Stimulated activated CD4-positive, alpha-beta T cell treated with anti-CD3 and anti-CD28 coated beads, Interleukin-15, amount 100 ng/mL, for 48 hours (primary cell): ENCODE measurements at places on chromosomes 3 and 15.

DNA sequence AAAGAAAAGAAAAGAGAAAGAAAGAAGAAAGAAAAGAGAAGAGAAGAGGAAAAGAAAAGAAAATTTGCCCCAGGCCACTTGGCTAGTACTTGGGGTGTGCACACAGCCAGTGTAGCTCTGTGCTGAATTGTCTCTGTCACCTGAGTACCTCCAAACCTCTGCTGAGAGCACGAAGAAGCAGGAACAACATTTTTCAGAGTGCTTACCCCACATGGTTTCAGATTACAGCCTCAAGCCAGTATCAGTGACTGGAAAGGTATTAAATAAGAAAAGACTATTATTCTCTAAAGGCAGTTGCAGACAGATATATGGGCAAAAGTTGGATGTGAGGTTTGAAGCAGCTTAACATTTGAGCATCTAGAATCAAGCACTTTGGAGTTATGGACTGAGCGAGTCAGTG is 113.3 kb upstream of the PHLDB2 start:
- no peak for DNase-seq

DNA sequence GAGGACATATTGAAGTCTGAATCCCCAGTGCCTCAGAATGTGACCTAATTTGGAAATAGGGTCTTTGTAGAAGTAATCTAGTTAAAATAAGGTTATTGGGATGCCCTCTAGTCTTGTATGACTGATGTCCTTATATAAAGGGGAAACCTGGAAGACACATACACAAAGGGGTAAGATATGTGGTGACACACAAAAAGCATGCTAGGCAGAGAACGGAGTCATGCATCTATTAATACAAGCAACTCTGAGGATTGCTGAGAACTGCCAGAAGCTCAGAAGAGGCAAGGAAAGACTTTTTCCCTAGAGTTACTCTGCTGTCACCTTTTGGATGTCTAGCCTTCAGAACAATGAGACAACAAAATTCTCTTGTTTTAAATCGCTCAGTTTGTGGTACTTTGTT is 58.1 kb upstream of the TMEM108 start:
- DNase-seq = no peak

DNA sequence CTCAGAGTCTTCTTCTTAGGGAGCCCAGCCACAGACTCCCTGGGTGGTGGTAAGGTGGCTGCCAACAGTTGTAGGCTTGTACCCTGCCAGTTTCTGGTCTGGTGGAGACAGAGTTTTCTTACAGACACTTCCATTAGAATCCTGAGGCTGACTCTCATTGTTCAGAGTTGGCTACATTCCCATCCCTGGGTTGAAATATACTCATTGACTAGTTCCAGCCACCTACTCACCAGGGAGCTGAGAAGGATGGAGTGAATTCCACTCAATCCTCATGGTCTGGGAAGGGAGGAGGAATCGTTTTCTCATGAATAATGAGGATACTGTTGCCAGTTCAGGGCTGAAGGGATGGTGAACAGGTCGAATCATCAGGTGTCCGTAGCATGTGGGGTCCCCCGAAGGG is 226.5 kb upstream of the PROK2 start:
- DNase-seq = no peak

DNA sequence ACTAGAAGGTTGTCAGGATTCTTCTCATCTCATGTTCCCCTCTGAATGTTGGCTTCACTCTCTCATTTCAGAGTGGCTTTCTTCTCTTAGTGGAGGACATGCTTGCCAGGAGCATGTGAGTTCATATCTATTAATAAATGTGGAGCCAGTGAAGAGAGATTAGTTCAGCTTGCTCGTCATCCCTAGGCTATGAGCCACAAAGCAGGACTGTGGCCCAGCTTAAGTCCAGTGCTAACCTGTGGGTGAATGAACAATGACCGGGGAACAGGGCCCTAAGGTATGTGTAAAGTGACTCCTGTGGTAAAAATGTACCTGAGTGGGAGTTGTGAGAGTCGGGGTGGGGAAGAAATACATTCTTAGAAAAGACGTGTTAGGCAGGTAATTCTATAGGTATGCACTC is 96.9 kb upstream of the TBL1XR1 start:
- no peak for DNase-seq

- no peak for DNase-seq
Observed at GRCh38 chr15:32987067-32987466, 207.4 kb downstream of the FMN1 start.

DNA sequence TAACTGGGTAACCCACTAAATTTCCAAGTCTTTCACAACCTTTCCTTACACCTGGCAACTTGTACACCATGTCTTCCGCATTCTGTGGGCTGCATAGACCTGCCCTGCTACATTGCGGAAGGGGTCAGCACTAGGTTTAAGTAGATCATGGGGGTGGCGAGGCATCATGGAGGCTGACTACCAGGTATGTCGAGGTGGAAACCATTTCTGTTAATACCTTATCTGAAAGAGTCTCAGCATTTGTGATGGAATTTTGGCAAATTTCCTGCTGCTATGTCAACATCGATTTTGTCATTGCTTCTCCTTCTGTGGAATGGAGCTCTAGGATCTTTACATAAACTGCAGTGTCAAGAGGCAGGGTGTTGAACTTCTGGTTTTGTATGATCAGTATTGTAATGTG is 187.2 kb downstream of the GHSR start:
- DNase-seq = no peak

DNA sequence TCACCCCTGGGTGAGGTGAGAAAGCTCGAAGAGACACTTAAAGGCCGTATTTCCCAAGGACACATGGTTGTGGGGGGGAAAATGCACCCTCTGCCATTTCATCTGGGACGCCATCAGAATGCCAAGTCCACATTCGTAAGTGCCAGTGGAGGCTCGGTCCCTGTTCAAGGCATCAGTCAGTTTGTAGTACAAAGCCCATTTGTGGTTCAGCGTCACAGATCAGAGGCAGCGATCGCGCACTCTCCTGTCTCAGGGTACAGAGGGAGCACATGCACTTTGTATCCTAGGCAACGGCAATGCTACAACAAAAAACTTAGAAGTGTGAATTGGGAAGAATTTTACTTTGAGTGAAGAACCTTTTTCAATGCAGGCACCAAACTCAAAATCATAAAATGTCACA is 27.2 kb downstream of the SEMA6D start:
- no peak for DNase-seq

- no peak for DNase-seq
Observed at GRCh38 chr3:189890496-189890895, 230.2 kb downstream of the P3H2 start.

DNA sequence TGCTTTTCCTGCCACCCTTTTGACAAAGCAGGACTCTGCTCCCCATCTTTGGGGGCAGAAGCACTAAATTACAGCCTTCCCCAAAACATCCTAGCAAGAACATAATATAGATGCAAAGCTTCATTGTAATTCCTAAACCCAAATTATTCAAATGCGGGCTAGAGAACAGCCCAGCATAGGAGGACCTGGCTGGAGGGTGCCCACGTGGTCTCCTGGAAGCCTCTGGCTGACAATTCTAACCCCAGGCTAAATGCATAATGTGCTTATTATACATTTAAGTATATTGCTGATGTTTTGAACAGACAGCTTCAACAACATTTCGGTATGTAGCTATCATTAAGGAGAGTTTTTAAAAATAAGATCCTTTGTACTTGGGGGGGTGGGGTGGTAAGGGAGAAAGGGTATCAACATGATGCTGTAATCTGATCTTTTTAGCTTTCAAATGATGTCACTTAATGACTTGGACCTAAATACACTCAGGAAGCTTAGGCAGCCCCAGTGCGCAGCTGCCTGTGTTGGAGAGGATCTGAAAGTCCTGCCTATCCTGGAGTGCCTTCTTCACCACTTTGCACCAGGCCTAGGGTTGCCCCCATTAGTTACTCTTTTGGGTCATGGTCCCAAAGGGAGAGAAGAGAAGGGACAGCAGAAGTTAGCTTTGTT is 57.2 kb upstream of the USP3 start:
- DNase-seq = no peak

DNA sequence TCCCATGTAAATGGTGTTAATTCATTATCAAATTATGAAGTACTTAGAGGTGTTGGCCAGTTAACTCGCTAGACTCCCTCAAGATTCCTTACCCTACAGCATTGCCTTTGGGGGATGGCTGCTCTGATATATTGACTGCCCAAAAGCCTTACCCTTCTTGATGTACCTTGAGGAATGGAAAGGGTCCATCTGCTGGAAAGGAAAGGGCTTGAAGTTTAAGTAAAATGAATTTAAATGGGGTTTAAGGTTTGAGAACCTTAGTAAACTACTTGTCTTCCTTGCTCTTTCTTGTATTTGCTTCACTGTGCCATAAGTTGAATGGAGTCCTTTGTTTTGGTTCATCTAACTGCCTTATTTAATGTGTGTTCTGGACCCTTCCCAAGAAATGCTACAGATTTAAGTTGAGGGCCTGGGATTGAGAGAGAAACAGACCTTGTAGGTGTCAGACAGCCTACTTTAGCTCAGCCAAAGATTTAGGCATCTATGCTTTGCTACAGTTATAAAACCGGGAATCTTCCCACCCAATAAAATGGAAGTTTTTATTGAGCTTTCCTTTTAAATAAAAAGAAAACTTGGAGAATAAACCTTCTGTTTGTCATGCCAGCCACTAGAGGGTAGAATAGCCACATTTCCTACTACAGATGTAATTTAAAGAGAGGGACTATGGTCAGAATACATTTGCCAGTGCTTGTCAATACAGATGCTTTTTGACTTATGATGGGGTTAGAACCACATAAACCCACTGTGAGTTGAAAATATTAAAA is 25.3 kb downstream of the CMSS1 start:
- no peak for DNase-seq

DNA sequence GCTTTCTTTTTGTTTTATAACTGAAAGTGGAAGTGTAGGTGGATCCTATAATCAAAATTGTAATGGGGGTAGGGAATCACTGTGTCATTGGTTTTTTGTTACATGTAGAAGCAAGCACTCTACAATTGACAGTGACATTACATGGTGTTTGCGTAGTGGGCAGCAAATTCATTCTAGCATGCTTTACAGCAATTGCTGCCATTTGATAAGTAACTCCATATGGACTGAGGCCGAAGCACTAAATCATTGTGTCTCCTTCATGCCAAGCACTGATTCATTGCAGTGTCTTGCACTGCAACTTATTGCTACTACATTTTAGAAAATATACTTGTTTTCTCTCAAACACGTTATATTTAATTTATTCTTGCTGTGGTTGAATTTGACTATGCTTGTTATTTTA is 933.9 kb downstream of the NSUN3 start:
- DNase-seq = no peak

- no peak for DNase-seq
Observed at GRCh38 chr3:112371569-112371968, 38.6 kb downstream of the CD200 start.

DNA sequence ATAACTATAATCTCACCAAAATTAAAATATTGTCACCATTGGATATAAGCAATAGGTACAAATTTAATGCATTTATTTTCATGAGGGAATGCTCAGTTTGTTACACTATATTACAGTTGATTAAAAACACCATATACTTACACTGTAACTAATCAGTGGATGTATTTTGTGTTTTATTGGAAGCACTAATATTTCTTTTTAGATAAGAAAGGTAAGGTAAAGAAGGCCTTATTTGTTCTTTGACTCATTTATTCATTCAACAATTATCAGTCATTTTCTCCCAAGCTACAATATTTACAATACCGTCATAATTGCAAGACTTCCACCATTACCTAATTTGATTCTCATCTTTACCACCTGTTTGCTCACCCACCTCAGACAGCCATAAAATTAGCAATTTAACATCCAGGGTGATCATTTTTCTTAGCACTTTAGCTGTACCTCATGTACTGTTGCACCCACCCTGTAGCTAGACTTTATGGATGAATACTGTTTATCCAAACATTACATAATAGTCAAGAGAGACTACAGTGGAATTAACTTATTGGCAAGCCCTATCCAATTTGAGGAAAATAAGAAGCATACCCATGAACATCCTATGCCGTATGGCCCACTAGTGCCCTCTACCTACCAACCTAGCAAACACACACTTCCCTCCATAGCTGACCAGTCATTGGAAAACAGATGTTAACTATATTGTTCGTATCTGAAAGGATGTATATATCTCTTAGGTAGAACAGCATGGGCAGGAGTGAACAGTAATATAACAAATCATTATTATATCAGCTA is 229.6 kb downstream of the BBX start:
- DNase-seq = no peak
